ENCODE measurements at places on chromosomes 12 and 14.
A peak's percentile ranks its signal among the peaks of the same experiment; 100 is the strongest.

DNA sequence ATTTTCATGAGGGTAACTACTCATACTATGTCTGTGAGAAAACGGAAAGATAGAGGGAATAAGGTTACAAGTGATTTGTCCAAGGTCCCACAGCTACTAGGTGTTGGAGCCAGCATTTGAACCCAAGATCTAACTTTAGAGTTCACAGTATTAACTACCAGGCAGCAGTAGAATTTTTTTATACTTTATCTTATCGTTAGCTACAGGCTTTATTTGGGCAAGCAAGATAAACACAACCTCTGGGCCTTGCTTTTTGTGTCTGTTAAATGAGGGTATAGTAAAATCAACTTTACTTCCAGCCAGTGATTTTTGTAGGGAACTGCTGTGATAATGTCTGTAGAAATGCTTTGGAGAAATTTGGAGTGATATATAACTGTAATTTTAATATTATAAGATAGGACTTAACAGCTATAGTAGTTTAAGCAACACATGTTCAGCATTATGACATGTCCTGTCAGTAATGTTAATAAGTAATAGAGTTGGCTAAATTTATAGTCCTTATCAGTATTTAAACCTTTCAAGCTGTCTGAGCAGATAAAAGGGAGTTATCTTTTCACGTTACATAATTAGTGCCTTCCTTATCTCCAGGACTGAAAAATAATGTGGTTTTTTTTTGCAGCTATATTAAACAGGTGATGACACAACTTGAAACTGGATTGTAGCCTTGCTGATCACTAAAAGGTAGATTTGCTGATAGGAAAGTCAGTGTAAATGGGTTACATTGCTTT lies 12.8 kb downstream of the LEMD3 start:
- DNase-seq: no peak

DNA sequence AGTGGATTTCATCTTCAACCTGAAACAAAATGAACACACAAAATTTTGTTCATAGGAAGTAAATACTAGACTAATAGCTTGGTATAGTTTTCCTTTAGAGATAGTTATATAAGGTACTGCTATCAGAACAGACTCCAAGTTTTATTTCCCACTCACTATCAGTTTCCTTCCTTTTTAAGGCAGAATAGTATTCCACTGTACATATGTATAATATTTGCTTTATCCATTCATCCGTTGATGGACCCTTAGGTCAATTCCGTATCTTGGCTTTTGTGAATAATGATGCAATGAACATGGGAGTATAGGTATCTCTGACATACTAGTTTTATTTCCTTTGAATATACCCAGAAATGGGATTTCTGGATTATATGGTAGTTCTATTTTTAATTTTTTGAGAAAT lies 3.7 kb downstream of the CCNB1IP1 start:
- no peak for DNase-seq

DNA sequence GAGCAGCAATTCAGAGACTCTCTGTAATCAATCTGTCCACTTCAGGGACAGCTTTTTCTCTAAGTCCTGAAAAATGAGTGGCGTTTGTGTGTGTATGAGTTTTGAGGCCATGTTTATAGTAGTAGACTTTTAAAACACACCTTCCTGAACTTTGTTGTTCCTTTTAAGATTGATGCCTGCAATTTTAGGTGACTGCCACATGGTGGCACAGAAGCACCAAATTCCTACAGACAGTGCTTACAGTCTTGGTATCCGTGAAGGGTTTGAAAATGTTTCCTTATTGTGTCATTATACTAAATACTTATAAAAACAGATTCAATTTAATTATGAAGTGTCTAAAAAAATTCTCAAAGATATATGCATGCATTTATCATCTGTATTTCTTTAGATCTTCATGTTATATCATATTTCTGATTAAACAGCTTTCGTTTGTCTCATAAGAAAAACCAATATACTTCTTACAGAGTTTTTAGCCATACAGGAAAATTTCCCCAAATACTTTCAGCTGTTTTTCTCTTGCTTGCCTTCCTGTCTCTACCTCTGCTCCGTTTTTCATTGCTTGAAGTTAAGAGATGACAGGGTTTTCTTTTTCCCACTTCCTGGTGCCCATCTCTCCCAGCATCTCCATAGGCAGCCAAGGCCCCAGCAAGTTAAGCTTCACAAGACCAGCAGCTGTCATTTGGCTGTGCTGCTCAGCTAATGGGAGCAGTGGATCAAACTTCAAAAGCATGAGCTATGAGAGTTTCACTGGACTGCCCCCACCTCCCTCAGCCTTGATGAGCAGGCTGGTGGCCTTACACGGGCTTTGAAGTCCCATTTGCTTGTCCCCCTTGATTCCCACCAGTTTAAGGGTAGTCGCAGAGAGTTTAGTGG lies 259.6 kb downstream of the AKAP6 start:
- DNase-seq: no peak

DNA sequence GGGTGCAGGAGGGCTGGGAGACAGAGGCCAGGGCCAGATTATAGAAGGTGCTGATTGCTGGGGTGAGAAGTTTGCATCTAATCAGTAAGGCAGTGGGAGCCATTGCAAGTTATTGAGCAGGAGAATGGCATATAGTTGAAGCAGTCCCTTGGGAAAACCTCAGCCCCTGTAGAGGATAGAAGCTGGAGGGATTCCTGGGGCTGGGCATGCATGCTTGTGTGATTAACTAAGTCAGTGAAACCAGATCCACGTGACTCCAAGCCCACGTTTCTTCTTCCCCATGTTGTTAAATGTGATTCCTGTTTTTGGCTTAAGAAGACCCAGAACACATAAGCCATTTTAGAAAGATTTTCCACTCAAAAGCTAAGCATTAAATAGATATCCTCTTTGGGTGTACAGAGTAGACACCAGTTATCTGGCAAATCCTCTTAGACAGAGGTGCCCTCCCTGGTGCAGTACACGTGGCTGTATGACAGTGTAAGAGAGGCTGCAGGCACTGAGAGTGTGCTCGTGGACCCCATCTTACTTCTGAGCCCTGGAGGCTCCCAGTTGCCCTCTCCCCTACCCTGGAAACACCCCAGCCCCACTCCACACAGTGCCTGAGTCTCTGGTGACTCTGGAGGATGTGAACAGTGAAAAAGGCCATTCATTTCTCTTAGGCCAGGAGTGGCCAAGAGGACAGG lies 3.2 kb downstream of the C14orf132 start:
- no peak for DNase-seq

DNA sequence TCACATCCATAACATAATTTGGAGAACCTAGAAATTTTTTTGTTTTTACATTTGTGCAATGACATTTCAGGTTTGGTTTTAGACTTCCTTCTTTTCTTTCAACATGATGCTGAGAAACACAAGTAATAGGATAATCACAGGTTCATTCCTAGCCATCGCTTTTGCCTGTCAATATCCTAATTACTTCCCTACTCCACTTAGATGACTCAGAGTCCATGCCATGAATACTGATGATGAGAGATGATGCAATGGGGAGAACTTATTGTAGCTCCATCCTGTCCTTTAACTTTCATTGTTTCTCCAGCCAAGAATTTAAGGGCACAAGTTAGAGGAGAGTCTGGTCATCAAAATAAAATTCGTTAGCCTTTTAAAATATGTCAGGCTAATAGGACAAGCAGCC lies 101.3 kb downstream of the PTPRO start:
- peak; percentile 49 for DNase-seq

GRCh38 chr12:92911339-92911738 lies 17.8 kb downstream of the EEA1 start:
- DNase-seq: no peak

DNA sequence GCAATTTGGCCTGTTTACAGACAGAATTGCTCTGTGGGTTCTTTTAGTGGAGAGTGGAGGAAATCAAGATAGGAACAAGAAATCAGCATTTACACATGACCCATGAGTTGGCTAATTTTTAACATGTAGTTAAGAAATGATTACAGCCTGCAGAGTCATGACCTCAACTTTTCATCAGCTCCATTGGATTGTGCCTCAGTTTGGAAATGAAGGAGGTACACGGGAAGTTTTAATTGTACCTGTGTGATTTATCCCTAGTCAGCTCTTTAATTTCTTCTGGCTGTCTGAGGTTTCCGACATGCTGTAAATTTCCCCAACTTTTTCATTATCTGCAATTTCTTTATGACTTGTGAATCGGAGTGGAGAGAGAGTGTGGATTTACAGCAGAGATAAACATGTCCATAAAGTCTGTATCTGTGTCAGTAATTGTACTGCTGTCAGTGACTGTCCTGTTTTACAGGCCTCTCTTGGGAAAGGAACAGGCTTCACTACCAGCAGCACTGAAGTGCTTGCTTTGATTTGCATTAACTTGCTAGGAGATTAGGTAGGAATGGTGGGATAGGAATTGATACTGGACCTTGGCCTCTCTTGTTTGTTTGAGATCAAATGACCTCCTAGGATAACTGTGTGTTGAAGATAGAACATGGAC lies 49.2 kb downstream of the LIN52 start:
- DNase-seq: no peak

DNA sequence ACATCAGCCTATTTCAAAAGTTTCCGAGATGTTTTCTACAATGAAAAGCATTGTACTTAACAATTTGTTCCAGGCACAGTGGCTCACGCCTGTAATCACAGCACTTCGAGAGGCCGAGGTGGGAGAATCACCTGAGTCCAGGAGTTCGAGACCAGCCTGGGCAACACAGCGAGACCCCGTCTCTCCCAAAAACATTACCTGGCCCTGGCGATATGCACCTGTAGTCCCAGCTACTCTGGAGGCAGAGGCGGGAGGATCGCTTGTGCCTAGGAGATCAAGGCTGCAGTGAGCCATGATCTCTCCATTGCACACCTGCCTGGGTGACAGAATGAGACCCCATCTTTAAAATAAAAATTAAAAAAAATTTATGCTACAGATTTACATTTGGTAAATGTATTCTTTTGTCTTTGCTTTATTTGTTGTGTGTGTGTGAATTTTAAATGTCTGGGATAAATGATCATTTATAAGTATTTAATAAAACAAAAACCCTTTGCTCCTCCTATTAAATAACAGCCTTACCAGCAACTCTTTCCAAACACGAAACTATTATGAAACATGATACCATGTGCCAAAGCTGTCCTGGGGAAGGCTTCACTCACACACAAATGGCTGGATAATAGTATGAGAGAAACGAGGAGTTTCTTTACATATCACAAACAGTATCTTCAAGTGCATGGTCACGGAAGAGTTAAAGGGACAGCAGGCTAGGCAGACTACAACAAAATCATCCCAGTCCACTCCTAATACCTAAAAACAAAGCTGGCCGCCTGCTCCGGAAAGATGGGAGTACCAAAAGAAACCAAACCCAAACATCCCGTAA lies 1.1 kb downstream of the ATXN3 start:
- DNase-seq: no peak

GRCh38 chr12:42568952-42569915 lies 20.3 kb downstream of the PRICKLE1 start:
- DNase-seq: peak; percentile 60

GRCh38 chr14:99568567-99569560 lies 35.1 kb downstream of the CCDC85C start:
- DNase-seq: no peak

DNA sequence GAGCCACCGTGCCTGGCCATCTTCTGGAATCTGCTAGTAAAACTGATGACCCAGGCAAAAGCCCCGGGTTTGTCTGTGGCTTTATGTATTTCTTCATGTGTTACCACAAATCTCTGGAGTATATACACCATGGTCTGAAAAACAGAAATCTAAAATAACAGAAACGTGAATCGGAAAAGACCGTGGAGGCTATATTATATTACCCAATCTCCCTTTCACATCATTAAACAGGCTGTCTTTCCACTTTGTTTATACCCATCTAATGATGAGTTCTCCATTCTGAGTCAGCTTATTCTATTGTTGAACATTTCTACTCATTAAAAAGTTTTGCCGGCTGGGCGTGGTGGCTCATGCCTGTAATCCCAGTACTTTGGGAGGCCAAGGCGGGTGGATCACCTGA lies 9.5 kb upstream of the AJUBA start:
- DNase-seq: no peak
